Thyroid gland (tissue), 4 donors: ENCODE measurements at places on chromosomes 12 and 14.

DNA sequence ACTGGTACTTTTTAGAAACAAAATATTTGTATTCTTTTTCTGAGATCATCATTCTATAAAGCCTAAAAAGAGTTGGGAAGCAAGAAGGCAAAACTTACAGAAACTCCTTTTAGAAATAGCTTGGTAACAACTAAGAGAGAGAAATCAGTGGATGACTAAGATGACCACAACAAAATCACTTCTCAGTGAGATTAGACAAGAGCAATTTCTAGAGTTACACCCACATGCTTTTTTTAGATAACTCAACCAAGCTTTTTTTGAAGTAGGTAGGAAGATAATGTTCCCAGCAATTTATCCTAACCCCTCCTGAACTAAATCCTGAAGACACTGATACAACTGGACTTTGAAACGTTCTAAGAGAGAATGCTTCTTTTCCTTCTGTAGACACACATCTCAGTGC lies 576.4 kb downstream of the SLC6A15 start:
- DNase-seq = no peak

DNA sequence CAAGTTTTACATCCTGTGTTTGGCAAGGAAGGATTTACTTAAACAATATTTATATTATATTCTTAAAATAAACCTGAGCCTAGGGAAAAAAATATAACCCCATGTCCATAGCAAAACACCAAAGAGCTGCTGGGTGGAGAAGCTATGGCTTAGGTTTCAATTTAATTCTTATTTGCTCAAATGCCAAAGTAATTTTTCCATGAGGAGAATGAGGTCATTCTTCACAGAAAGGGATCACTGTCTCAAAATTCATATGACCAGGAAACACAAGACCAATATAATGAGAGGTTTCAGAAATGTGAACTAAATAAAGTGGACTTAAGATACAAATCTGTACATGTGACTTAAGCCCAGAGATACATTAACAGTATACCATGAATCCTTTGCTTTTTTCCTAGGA lies 195.0 kb downstream of the PHLDA1 start:
- DNase-seq = no peak

GRCh38 chr14:77582511-77582910 lies 33.9 kb downstream of the SPTLC2 start:
- DNase-seq = no peak

DNA sequence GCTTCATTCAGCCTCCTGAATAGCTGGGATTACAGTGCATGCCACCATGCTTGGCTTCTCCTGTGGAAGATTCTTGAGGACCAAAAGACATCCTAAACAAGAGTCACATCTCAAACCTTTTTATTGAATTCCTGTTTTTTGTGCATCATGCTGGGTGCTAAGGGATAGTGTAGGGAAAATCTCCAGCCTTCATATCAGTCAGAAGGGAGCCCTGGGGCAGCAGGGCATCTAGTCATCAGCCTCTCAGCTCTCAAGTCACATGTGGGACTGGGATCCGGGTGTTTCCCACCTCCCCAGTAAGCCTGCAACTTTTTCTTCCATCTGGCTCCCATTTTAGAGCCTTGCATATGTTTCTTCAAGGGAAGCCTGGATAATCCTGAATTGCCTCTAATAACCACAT lies 25.1 kb upstream of the OASL start:
- no peak for DNase-seq

- no peak for DNase-seq
Observed at GRCh38 chr12:79069009-79069408, 204.4 kb downstream of the SYT1 start.

- no peak for DNase-seq
Observed at GRCh38 chr12:45660330-45660729, 69.2 kb upstream of the ARID2 start.
